HS-27A (cell line): ENCODE measurements at places on chromosomes 12 and 14.

DNA sequence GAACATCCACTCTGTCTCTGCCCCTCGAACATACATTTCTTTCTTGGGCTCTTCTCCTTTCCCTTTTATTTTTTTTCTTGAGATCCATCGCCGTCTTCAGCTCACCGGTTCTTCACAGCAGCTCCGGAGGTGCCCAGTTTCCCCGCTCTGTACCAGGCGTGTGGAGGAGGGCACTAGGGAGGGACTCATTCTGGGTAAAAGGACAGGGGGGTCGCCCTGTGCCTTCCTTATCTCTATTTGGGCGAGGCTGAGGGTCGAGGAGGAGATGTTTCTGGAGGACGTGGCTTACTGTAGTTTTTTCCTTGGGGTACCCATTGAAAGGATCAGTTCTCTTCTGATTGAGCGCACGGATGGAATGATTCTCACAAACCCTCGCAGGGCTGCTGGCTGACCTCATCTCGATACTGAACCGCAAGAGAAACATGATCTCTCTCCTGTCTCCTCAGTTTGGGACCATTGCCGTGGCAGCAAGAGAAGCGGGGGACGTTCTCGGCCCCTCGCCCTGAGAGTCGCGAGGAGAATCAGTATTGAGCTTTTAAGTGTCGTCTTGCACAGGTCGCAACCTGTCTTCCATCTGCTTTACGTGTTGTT is 386 bp downstream of the LIN52 start:
- no peak for DNase-seq

- DNase-seq, result no peak
Observed at GRCh38 chr12:124454735-124455134, 112.7 kb downstream of the NCOR2 start.

GRCh38 chr12:41289501-41289900 is 101.4 kb downstream of the PDZRN4 start:
- DNase-seq, result no peak

DNA sequence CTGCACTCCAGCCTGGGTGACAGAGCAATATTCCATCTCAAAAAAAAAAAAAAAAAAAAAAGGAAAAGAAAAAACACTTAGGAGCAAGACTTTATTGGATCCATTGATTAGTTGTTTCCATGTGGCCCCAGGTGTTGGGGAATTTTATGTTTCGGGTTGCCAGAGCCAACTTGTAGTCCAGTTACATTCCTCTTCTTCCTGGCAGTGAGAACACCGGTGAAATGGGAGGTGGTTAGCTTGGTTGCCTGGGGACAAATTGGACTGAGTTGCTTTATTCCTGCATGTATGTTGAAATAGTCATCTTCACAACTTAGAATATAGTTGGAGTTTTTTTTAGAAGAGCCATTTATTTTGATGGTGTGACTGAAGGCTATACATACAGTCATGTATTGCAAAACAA is 12.6 kb downstream of the RCOR1 start:
- no peak for DNase-seq

DNA sequence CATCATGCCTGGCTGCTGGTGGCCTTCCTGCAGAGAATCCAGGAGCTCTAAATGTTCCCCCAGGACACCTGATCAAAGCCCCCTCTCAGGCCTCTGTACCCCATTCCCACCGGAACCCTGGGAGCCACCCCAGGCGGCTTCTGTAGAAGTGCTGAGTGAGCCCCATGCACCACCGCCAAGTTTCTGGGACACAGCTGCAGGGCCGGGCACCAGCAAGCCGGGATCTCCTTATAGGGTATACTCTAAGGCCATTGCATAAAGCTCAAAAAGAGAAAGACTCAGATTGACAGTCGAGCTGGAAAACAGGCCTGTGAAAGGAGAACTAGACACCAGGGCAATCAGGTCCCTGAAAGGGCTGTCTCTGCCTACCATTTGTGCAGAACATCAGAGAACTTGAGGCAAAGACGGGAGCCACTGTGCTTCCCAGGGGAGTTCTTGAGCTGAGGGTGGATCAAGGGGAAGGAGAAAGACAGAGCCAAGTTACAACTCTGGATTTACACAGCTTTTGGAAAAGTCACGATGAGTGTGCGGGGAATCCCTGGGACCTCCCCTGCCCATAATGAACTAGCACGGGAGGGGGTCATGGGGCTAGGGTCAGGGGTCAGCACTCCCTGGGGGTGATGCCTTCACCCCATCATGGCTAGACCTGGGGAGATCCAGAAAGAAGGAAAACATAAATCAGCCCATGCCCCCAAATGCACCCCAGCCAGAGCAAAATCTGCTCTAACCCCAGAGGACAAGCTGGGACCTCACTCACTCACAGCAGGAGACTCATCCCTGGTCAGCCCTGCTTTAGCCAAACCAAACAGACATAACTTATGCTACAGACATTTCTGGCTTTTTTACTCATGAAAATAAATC is 51.1 kb downstream of the ITPK1 start:
- no peak for DNase-seq

- DNase-seq, result no peak
Observed at GRCh38 chr12:124829708-124830304, 33.9 kb downstream of the SCARB1 start.

GRCh38 chr12:128844031-128844635 is 9.1 kb upstream of the GLT1D1 start:
- no peak for DNase-seq

DNA sequence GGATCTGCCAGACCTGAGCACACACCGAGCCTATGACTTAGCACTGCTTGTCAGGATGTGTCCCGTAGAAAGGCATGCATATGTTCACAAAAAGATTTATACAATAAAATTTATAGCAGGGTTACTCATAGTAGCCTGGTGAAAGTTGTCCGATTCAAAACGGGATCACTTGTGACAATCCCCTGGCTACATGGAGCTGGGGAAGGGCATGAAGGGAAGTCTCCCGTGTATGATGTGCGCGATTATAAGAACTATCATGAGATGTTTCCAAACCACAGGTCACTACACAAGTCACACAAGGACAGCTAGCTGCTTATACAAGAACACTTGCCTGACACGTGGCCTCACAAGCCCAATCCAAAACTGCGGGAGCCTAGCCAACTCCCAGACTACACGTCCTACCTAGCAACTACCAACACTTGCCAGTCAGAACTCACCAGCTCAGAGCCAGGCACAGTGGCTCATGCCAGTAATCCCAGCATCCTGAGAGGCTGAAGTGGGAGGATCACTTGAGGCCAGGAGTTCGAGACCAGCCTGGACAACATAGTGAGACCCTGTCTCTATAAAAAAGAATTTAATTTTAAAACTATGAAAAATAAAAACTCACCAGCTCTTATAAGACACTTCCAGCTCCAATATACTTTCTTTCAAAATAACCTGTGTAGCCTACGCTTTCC is 7.5 kb upstream of the CDCA4 start:
- DNase-seq, result no peak

DNA sequence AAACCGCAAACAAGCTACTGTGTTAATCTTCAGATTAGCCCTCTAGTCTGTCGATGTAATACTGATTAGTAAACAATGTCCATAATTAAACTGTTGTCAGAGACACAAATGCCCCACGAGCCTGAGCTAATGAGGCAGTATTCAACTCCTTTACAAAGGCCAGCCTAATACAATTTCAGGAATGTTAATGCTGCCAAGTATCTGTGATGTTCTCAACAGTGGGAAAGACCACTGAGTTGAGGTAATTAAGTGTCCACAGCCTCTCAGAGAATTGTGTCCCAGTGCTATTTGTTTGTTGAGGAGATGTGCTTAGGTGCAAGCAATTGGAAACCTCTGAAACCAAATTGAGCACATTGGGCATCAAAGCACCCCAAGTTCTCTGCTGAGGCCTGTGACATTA is 139.4 kb upstream of the CDKN3 start:
- DNase-seq, result no peak

DNA sequence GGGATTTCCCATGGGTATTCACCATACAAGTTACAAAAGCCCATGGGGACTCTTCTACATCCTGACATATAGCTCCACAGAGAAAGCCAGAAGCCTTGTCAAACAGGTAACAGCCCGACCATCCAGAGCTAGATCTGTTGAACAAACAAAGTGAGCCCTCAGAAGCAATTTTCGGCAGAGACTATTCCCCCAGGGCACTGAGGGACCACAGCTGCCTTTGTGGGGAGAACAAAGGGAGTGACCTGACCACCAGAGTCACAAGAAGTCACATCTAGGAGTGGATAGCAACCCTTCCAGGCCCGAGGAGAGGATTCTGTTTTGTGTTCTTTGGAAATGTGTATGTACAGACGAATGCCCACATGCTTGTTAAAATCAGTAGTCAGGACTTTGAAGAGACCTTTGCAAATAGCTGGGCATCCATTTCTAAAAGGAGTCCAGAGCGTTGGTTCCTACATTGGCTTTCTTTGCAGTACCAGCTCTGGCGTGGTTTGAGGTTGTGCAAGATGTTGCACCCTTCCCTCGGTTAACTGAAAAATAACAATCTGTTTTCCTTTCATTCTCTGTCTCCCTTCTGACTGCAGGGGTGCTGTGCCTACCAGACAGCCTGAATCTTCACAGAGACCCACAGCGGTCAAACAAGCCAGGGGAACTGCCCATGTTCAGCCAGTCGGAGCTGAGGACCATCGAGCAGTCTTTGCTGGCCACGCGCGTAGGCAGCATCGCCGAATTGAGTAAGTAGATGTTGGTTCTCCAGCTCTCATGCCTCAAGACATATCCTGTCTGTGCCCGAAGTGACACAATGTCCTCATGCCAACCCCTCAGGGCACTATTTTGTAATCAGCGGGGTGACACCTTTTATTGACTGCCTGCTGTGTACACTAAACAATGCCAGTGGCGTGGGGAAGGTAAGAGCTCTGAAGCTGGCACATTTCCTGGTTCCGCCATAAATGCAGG is 165.4 kb upstream of the PWP1 start:
- DNase-seq, result no peak

GRCh38 chr12:25317553-25317952 is 66.8 kb upstream of the KRAS start:
- no peak for DNase-seq

DNA sequence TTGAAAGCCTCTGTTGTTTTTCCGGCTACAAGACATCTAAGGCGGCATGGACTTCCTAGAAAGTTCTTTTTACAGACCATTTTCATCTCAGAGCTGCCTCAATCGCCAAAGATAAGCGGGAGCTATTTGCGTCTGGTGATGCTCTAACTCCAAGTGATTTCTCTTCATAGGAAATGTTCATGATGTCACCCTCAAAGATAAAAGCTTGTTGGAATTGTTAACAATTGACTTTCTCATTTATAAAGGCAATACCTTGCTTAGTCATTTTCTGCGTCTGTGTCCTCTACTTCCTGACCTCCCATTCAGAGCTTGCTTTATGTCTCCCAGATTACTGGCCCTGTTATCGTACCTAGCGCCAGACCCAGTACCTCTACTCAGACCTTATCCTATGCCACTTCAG is 259.0 kb upstream of the G2E3 start:
- no peak for DNase-seq

- DNase-seq, result no peak
Observed at GRCh38 chr12:38159092-38159551, 157.5 kb upstream of the ALG10B start.

DNA sequence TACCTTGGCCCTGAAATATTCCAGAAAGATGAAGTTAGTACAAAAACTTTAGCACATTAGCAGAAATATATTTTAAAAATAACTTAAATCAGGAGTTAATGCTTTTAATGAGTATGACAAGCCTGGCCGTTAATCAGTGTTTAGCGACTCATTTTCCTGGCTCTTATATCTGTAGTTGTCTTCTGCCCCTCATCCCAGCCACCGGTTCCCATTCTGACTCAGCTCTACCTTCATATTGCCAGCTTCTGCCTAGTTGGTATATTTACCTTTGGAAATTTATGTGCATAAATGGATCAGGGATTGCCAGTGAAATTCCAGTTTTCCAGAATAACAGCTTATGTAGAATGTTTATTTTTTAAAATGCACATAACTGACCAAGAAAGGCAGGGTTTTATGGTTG is 79.9 kb downstream of the ERGIC2 start:
- no peak for DNase-seq

DNA sequence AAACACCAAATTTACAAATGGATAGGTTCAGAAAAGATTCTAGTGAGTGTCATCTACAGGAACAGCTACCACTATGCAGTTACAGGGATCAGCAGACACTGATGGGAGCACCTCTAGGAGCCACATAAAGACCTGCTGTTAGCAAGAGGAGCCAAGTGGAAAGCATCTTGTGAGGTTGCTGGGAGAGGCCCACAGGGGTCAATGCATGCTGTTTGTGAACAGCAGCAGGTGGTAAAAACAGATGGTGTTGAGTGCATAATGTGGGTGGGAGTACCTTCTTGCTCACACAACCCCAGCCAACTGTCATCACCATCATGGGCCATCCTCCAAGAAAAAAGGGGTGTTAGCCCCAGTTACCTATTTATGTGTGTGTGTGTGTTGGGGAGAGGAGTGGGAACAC is 215.2 kb upstream of the SSTR1 start:
- no peak for DNase-seq

DNA sequence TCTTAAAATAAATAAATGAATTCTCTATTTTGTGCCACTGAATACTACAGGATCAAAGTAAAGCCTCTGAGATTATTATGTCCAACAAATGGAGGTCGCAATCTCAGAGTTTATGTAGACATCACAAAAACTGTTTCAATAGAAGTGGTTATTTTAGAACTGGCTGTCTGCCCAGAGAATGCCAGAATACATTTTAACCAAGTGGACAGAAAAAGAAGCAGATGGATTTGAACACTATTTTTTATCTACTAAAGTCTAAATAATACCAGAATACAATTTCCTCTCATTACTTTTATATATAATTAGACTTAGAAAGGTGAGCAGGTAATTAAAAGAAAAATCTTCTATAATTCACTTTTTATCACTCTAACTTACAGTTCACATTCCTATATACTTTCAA is 118.3 kb downstream of the MED13L start:
- no peak for DNase-seq

GRCh38 chr14:104588066-104588857 is 8.7 kb downstream of the C14orf180 start:
- no peak for DNase-seq

DNA sequence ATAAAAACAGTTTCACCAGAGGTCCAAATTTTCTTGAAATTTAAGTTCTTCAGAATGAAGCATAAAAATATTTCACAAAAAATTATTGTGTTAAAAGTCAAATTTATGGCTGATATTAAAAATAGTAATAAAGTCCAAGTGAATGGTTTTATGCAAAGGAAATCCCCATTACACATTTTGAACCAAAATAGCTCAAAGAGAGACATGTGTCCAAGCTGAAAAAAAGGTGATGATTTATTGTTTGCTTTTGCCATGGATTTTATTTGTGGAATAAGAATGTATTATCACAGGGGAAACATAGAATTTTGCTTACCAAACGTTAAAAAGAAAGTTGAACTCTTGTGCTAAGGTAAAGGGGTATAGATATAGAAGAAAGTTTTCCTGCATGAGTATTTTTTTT is 4.6 kb downstream of the FOXG1 start:
- no peak for DNase-seq

- DNase-seq, result no peak
Observed at GRCh38 chr12:57452937-57453509, 2.1 kb upstream of the INHBE start.
